ENCODE measurements at places on chromosomes 2 and 18.

GRCh38 chr2:202038471-202039277, 5.0 kb downstream of the FZD7 start:
- DNase-seq = no peak

- no peak for DNase-seq
These were observed 61.7 kb upstream of the SPTBN1 start for GRCh38 chr2:54394392-54394791.

GRCh38 chr2:64780041-64780440, 126.3 kb upstream of the SERTAD2 start:
- no peak for DNase-seq

GRCh38 chr2:2020897-2021296, 276.6 kb upstream of the PXDN start:
- DNase-seq = no peak

- no peak for DNase-seq
These were observed 19.6 kb downstream of the EHBP1 start for GRCh38 chr2:62724886-62725711.

- DNase-seq = peak; percentile 46
These were observed 78.1 kb downstream of the AAK1 start for GRCh38 chr2:69565431-69565839.

DNA sequence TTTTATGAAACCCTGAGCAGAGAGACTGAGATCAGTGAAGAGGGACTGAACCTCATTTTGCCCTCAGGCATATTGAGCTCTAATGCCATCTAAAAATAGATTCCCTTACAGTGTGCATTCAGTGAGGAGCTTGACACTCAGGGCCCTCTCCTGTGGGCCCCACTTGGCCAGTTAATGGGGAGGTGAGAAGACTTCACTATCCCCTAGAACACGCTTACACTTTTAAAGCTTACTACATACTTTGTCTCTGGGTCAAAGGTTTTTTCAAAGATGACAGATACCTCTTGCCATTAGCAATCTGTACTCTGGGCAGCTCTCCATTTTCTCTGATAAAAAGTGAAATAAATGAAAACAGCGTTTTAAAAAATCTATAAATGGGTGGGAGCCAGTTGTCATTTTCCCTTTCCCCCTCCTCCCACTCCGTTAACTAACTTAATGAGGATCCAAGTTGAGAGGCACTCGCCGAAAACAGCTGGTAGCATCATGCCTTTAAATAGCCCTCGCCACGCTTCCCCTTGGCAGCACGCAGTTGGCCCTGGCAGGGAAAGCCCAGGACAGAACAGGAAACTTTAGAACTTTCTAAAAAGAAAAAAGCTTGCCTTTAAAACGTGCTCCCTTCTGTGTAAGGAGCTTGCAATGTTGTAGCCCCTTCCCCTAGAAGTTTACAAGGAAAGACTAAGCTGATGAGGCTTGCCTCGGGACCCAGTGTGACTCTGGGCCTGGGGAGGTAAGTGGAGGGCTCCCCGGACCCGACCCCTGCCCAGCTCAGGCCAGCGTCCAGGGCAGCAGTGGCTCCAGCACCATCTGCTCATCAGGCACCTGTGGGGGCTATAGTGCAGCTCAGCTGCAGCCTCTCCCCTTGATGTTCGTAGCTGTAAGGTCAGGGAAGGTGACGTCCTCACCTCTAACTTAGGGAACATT, 58.8 kb upstream of the FOSL2 start:
- DNase-seq = no peak

Measured in stimulated activated CD8-positive, alpha-beta memory T cell treated with anti-CD3 and anti-CD28 coated beads, Interleukin-15, amount 100 ng/mL, for 4 hours (primary cell).